ENCODE measurements at places on chromosomes 7 and 10.

GRCh38 chr7:26375726-26376174 lies 84.1 kb downstream of the SNX10 start:
- no peak for DNase-seq

GRCh38 chr10:27242951-27243551 lies 2.5 kb upstream of the ACBD5 start:
- peak; percentile 91 for DNase-seq

DNA sequence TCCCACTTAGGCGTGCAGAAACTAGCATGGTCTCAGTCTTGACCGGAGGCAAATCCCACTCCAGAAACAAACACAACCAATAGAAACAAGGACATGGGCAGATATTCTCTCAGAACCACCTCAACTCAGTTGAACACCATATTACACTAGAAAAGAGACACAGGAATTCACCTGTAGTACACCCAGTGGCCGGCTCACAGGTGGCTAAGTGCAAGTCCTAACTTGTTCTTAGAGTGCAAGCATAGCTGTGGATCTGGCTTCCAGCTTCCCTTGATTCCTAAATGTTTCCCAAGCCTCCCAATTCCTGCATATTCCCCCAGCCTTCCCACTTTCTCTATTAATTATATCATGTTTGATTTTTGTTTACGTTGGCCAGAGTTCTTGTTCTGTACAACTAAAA lies 164.4 kb downstream of the TPK1 start:
- DNase-seq = no peak

DNA sequence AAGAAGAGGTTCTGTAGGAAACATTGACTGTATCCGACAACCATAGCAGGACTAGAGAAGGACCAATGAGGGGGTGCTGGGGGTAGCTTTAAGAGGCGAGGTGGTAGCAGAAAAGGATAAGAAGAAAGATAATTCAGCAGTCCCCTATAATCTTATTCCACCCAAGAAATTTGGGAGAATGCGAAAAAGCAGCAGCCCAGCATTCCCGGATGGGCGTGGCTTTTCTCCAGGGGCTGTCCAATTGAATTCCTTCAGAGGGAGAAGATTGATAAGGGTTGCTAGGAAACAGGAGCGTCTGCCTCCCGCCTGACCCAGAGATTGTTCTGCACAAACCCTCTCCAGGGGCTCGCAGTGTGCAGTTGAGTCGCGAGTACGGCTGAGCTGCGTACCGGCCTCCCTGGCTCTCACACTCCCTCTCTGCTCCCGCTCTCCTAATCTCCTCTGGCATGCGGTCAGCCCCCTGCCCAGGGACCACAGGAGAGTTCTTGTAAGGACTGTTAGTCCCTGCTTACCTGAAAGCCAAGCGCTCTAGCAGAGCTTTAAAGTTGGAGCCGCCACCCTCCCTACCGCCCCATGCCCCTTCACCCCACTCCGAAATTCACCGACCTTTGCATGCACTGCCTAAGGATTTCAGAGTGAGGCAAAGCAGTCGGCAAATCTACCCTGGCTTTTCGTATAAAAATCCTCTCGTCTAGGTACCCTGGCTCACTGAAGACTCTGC lies at the start of gene GRM3:
GRM3 (plus strand) TSS at position 349 of the 721 bp plus-strand sequence. CDS start 121,237 bp downstream, outside the sequence.
- DNase-seq = peak; percentile 96

GRCh38 chr7:27191161-27191731 lies 6.2 kb upstream of the HOXA11 start:
- no peak for DNase-seq

DNA sequence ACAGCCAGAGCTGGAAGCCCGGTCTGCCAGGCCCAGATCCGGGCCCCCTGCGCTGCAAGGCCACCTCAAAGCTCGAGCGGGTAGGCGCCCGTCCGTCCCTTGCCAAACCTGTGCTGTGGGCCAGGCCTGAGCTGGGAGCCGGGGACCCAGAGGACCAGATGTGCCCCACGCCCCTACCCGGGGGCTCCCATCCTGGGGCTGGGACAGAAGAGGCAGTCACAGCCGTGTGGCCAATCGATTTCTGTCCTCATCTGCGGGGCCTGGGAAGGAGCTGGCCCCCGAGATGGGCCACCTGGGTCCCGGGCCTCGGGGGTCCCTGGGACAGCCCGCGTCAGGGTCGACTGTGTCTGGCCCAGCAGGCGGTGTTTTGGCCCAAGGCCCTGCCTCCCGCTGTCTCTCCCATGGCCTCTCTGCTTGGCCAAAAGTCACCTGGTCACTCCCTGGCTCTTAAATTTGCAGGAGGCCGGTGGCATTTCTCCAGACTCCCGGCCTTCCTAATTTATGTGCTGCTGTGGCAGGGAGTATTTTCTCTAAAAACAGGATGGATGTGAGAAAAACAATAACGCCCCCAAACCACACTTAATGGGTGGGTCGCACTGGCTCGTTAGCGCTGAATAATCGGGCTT lies 63.8 kb downstream of the UNCX start:
- no peak for DNase-seq

DNA sequence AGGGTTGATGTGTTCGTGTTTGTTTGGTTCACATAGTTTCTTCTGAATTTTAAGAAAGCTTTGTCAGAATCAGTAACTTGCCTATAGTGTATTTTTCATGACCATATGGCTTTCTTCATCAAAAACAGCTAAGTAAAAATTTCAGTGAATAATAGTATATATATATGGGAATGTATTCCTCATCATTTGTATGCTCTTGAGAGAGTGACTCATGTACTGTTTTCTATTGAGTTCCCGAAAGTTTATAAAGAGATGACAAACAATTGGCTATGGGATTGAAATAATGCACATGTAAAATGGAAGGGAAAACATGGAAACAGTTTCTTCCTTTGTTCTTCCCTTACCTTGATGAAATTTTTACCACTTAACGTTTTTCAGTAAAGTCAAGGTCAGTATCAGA lies 56.4 kb downstream of the KAT6B start:
- no peak for DNase-seq

DNA sequence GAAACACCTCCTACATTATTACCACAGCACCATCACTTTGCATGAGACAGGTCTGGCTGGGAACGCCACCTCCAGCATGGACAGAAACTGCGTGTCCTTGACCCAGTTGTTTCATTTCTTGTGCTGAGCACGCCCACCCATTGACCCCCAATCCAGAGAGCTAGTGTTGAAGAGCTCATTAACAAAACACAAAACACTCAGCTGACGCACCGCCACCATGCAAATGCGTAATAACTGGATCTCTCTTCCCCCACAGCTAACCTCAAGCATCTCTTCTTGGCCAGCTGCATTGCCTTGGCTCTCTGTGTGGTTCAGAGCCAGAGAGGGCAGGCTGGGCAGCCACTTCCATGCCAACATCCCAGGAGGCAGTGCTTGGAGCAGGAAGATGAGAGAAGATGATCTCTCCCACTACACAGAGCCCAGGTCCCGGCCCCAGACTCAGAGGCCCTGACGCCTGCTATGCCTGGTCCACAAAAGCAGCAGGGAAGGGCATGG lies 173.5 kb downstream of the PLXNA4 start:
- peak; percentile 63 for DNase-seq

DNA sequence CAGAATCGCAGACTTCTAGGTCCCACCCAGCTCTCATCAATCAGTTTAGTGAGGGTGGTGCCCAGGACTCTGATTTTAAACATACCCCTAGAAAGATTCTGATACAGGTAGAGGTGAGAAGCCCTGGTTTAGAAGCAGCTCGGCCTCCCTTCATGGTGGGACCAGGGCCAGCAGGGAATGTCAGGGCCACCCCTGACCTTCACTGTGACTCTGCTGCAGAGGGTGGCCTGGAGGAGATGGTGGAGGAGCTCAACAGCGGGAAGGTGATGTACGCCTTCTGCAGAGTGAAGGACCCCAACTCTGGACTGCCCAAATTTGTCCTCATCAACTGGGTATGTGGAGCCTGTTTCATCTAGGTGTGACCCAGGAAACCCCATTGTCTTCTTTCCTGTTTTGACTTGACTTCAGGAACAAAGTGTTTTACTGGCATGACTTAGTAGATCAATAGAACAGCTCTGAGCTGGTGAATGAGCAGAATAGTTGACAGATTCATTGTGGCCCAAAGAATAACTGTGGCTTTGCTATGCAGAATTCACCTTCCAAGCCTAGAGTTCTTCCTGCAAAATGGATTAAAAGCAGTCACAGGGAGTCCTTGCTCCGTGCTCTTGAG lies 7.2 kb downstream of the DBNL start:
- DNase-seq = no peak

DNA sequence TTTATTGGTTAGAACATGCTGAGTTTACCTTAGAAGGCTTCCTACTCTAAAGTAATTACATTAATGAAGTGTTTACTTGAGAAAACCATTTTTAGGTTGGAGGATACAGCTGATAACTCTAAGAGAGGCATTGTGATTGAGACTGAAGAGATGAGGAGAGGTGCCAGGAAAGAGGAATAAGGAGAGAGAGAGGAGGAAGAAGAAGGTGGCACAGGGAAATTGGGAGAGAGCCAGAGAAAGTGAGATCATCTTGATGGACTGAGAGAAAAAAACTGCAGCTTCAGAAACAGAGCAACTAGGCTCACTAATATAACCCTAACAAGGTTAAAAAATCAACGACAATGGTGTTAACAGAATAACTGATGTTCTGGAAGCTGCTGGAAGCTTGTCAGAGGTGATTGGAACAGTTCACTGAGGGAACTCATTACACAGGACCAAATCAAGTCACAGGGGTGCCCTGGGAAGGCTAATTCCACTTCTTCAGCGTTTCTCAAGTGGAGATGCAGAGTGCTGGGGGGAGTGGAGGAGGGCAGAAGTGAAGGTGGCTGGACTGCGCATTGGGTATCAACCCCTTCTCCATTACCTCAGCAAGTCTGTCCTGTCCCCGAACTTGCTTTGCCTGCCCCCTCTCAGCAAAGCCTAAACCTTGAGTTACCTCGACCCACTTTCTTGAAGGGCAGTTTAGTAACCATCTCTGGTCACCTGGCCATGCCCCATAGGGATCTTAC lies 6.9 kb upstream of the SORBS1 start:
- no peak for DNase-seq

GRCh38 chr7:71409550-71410157 lies 277.7 kb downstream of the GALNT17 start:
- no peak for DNase-seq

DNA sequence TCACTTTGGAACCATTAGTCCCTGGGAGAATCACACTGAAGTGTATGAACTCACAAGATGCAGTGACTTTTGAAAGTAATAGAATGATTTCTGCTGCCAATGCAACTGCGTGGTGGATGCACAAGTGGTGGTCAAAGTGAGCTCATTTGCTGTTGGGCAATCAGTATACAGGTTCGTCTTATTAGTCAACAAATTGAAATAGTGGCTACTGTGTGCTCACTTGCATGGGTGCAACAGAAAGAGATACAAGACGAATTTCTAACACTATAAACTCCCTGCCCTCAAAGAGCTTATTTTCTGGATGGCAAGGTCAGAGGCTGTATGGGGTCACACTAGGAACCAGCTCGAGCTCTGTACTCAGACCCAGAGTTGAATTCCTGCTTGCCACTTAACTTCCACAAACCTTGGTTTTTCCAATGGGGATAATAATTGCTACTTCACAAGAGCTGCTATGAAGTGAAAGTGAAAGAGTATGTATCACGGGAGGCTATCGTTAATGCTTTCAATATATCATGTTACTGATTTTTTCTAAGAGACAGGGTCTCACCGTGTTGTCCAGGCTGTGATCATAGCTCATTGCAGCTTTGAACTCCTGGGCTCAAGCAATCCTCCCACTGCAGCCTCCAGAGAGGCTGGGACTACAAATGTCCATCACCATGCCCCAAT lies 8.3 kb upstream of the BCL7B start:
- DNase-seq = no peak

DNA sequence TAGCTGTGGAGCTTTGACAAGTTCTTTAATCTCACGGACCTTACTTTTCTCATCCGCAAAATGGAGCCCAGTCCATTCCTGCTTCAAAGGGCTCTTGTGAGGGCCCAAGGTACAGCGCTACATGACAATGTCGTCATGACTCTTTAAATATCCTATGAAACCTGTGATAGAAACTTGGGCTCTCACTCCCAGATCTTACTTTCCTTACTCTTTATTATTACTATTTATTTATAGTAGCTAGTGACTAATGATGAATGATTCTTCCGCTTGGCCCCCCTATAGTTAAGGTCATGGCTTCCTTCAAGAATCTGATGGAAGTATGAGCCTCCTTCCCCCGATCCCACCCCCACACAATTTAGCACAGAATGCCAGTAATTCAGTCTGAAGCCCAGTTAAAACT lies 41.9 kb downstream of the RBM20 start:
- DNase-seq = no peak

DNA sequence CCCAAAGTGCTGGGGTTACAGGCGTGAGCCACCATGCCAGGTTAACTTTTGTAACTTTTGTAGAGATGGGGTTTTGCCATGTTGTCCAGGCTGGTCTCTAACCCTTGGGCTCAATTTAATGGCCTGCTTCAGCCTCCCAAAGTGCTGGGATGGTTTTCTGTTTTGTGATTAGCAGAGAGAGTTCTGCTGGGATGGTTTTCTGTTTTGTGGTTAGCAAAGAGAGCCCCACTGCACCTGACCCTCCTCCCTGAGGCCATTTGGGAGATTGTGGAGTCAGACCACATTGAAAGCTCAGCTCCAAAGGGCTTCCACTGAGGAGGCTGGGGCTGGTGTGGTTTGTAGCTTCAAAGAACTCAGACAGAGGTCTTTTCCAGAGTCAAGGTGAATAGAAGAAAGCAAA lies 29.6 kb upstream of the CUX1 start:
- no peak for DNase-seq

DNA sequence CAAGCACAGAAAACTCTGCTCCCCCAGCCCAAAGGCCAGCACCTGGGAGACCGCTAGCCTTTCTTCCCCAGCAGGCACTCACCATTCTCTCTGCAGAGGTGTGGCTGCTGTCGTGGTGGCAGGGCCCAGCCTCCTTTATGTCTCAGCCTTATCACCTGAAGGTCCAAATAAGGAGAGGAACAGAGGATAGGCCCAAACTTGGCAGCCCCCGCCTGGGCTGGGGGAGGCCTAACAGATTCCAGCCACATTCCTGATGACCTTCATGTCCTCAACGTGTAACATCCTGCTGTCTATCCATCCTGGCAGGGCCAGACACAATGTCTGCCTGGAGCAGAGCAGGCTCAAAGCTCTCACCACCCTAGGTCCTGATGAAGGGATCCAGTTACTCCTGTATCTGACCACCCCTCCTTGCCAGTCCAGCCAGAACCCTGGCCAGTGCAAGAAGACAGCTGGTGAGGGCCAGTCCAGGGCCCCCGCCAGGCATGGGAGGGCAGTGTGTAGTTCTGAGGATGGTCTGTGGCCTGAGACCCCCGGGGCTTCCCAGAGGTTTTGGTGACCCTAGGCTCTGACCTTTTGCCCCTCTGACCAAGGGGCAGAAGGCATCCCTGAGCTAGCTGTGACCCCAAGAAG lies at the start of gene MYL7:
MYL7 (minus strand) TSS at position 112 of the 630 bp plus-strand sequence; CDS start at position 85, 27 bp downstream.
- no peak for DNase-seq

DNA sequence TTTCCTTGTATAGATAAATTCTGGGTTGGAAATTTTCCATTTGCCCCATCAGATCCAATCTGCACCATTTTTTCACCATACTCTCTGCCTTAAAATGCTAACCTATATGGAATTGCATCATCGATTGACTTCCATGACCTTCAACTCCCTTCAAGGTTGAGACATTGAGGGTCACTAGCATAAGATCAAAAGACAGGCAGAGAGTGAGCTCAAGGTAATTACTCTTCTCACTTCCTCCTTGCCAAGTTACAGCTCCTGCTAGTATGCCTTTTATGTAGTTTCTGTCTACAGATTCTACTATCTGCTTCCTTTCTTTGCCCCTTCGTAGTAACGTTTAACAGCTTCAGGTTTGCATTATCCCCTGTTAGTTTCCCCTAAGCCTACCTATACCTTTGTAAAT lies 1127.7 kb upstream of the LRRTM3 start:
- DNase-seq = no peak

GRCh38 chr7:131074043-131074442 lies 253.6 kb upstream of the MKLN1 start:
- no peak for DNase-seq

- no peak for DNase-seq
These were observed 75.9 kb downstream of the RGS10 start for GRCh38 chr10:119466655-119467054.

Data from brain (organoid and tissue), 16 donors.